ENCODE measurements at places on chromosomes 2 and 18.

- no peak for DNase-seq
Measured at GRCh38 chr18:44638034-44638540, 42.6 kb upstream of the SETBP1 start.

DNA sequence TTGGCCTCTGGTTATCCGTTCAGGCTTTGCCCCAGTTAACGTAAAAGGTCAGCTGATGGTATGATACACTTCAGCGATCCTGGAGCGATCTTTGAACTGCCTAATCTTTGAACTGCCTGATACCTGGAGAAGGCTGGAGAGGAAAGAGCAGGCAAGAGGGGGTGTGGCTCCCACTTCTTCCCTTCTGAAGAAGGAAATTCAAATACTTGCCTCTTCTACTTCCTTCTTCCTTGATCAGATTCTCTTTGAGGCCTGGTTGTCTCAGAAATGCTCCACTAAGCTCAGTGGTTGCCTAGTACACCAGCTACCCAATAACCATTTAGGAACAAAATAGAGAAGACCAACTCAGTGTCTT is 619 bp downstream of the GALM start:
- no peak for DNase-seq

DNA sequence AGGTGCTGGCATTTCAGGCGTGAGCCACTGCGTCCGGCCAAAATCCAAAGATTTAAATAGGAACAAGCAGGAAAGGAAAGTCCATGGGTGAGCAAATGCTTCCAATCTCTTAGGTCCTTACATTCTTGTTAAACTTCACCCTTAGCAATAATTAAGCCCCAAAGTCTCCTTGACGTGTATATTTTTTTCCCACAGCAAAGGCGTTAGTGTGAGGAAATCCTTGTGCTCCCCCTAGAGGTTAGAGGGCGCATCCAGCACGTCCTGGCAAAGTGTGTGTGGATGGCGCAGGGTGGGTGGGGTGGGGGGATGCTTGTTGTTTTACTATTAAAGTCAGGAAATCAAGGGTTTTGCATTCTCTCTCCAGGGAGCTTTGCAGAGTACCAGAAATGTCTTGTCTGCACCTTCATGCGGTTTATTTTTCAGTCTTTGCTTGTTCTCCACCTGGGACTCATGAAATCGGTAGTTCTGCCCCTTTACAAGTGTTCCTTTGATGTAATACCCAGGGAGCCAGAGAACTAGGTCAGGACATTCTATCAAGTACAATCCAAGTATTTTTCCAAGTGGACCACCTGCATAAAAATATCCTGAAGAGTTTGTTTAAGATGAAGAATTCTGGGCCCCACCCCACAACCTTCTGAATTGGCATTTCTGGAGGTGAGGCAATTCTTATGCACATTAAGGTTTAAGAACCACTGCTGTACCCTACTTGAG is 22.2 kb upstream of the ITSN2 start:
- peak; percentile 16 for DNase-seq

- DNase-seq, result no peak
Measured at GRCh38 chr2:73938718-73939352, 12.2 kb downstream of the DGUOK start.

GRCh38 chr2:70050631-70051425 is 36.4 kb upstream of the PCBP1 start:
- DNase-seq, result no peak

DNA sequence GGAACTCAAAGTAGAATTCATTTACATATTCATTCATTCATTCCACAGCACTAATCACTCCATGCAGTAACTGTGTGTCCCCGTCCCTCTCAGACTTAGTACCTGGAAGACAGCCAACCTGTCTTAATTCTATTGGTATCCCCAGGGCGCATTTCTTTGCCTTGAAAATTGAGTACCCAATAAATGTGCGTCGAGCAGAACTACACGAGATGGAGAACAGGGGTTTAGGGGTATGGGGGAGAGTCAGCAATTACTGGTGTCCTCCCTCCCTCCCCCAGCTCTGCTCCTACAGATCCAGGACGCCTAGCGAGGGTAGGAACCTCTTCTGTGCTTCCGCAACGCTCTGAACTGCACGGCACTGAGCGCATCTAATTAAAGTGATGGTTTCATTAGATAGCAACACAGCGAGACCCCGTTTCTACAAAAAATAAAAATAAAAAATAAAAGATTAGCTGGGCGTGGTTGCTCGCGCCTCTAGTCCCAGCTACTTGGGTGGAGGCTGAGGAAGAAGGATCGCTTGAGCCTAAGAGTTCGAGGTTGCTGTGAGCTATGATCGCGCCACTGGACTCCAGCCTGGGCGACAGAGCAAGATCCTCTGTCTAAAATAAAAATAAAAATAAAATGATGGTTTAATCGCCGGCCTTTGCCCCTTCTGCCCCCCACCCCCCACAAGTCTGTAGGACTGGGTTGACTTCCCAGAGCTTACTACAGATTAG is 614 bp upstream of the FKBP1B start:
- DNase-seq, result no peak

GRCh38 chr2:46703588-46703987 is 212.0 kb downstream of the MCFD2 start:
- no peak for DNase-seq

GRCh38 chr18:46283268-46283667 is 179.1 kb downstream of the HAUS1 start:
- DNase-seq, result no peak

All from stimulated activated CD8-positive, alpha-beta memory T cell treated with anti-CD3 and anti-CD28 coated beads, Interleukin-4, amount 100 ng/mL, for 4 hours (primary cell).